Right atrium auricular region (tissue), 2 donors: ENCODE measurements at places on chromosomes 2 and 18. TPM values are rescaled to one million over a fixed set of nuclear protein-coding genes. Genes with fewer than 3 reads are reported as not detected.

DNA sequence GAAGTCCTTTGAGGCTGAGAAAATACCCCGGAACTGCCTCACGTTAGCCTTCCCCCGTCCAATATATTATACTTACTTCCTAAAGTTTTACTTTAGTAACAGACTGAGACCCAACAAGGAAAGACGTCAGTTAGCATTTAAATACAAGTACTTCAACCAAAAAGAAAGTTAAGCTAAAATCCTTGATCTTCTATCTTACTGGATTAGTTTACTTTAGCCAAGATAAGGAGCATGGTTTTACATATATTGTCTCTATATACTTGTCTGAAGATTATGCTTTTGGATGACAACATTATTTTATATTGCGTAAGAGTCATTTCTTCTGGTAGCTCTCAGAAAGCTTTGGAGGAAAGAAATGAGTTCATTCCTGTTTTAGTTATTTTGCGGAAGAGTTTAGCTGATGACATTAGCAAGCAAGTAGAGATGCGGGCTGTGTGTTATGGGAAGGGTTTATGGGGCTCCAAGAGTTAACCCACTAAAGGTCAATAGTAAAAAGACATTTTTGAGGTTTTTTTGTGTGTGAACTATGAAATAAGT lies 532.9 kb downstream of the ZNF516 start:
- DNase-seq, result no peak
- H3K4me3 ChIP-seq, result no peak overlapping the region
- no peaks in the 10 kb centered on the region for H3K27me3 ChIP-seq
- no peaks in the 10 kb centered on the region for H3K4me1 ChIP-seq
- no peak overlapping the region for H3K27ac ChIP-seq
- H3K36me3 ChIP-seq, result no peaks in the 10 kb centered on the region

- H3K4me1 ChIP-seq, result no peaks in the 10 kb centered on the region
- no peaks in the 10 kb centered on the region for H3K36me3 ChIP-seq
- DNase-seq, result no peak
- H3K27me3 ChIP-seq, result no peaks in the 10 kb centered on the region
- H3K4me3 ChIP-seq, result no peak overlapping the region
These were observed 141.2 kb downstream of the RTN4 start for GRCh38 chr2:54909001-54909400.

GRCh38 chr18:73645160-73645715 lies 502.4 kb downstream of the FBXO15 start:
- no peak overlapping the region for H3K27ac ChIP-seq
- H3K27me3 ChIP-seq, result no peaks in the 10 kb centered on the region
- no peak overlapping the region for H3K4me3 ChIP-seq

GRCh38 chr2:212960336-212960735 lies 191.1 kb downstream of the IKZF2 start:
- no peaks in the 10 kb centered on the region for H3K27me3 ChIP-seq
- no peak for DNase-seq
- H3K4me3 ChIP-seq, result no peak overlapping the region
- H3K27ac ChIP-seq, result no peak overlapping the region
- no peaks in the 10 kb centered on the region for H3K4me1 ChIP-seq
- H3K36me3 ChIP-seq, result no peaks in the 10 kb centered on the region

DNA sequence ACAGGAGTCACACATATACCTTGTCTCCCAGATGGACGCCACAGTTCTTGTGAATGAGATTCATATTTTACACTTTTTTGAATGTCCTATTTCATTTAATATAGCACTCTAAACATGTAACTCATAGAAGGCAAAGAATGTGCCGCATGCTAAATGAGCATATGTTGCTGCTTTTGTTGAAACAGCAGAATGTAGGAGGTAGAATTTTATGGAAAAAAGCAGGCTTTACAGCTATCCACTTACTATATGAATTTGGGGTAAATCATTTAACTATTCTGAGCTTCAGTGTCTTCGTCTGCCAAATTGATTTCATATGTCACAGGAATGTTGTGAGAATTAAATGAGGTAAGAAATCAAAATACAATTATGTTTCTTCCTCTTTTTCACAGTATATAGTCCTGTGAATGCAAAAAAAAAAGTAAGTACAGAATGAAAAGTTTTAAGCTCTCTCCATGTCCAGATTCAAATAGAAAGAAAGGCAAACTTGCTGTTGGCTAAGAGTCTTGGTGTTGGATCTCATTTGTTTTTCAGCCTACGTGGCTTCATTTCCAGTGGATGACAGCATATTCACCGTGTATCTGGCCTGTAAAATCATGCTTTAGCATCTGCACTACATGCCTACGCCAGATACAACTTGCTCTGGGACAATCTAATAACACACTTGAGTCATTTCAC lies 154.7 kb upstream of the CNTNAP5 start:
- H3K36me3 ChIP-seq, result no peaks in the 10 kb centered on the region
- H3K4me3 ChIP-seq, result no peak overlapping the region
- no peaks in the 10 kb centered on the region for H3K27me3 ChIP-seq
- no peak for DNase-seq
- H3K27ac ChIP-seq, result no peak overlapping the region

DNA sequence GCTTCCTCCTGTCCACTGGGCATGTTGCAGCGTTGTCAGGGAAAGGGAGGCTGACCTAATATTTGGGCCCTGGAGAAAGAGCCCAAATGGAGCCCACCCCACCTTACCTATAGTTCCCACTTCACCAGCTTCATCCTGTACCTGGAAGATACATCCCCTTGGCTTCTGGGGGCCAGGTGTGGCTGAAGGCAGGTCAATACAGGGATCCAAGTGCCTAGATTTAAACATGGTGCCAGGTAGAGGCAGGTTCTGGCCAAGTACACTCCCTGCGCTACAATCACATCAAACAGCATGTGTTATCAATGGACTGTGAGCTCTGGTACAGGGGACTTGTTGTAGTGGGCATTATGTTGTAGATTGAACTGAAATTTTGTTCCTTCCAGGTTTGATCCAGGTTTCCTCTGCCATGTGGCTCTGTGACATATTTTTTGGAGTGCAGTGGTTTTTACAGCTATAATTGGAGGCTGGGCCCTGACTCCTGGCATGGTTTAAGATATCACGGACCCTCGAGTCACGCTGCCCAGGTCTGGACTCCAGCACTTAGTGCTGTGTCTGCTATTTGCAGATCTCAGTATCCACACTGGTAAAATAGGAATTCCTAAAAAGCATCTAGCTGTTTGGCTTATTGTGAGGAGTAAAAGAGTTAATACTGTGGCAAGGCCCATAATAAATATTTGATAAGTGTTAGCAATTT lies 23.8 kb downstream of the MYCN start:
- H3K4me3 ChIP-seq, result no peak overlapping the region
- H3K4me1 ChIP-seq, result no peaks in the 10 kb centered on the region
- H3K27ac ChIP-seq, result no peak overlapping the region
- no peak for DNase-seq

- no peak for DNase-seq
- no peak overlapping the region for H3K27ac ChIP-seq
- H3K4me1 ChIP-seq, result no peaks in the 10 kb centered on the region
- peaks cover 8% of the 10 kb centered on the region for H3K36me3 ChIP-seq
These were observed 46.3 kb downstream of the TANK start for GRCh38 chr2:161206471-161207032.

DNA sequence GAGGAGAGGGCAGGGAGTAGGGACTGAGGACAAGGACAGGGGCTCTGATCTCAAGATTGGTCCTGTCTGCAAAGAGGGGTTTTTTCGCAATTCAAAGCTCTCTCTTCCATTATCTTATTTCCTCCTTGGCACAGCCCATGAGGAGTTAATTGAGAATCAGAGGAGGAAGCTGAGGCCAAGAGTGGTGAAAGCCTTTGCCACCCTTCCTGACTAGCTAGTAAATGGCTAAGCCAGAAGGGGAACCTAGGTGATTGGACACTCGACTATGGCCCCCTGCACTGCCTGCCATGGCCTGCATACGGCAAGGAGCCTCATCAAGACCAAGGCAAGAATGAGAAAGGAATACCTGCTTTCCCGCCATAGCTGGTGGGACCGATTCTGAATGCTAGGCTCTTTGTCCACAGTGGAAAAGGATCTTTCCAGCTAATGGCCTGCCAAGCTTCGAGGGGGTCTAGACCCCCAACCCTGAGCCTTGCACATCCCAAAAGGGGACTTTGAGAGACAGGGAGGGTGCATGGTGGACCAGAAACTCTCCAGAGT lies 237.9 kb downstream of the HAUS1 start:
- DNase-seq, result no peak
- H3K27me3 ChIP-seq, result no peaks in the 10 kb centered on the region
- no peaks in the 10 kb centered on the region for H3K36me3 ChIP-seq

GRCh38 chr2:180539541-180539940 lies 440.9 kb upstream of the UBE2E3 start:
- DNase-seq, result no peak
- no peaks in the 10 kb centered on the region for H3K4me1 ChIP-seq
- no peaks in the 10 kb centered on the region for H3K36me3 ChIP-seq
- no peaks in the 10 kb centered on the region for H3K27me3 ChIP-seq
- no peak overlapping the region for H3K4me3 ChIP-seq

GRCh38 chr2:138223319-138223718 lies 259.0 kb downstream of the HNMT start:
- no peak overlapping the region for H3K27ac ChIP-seq
- H3K36me3 ChIP-seq, result no peaks in the 10 kb centered on the region
- peaks cover 5% of the 10 kb centered on the region for H3K4me1 ChIP-seq
- no peak overlapping the region for H3K4me3 ChIP-seq
- no peaks in the 10 kb centered on the region for H3K27me3 ChIP-seq
- DNase-seq, result no peak

- H3K4me1 ChIP-seq, result no peaks in the 10 kb centered on the region
- H3K27ac ChIP-seq, result no peak overlapping the region
- H3K27me3 ChIP-seq, result no peaks in the 10 kb centered on the region
These were observed 280.6 kb upstream of the UBE2E3 start for GRCh38 chr2:180699657-180700361.

The PIEZO2 gene
- 0.63 TPM for total RNA-seq

The RESP18 gene
- total RNA-seq, result not detected

DNA sequence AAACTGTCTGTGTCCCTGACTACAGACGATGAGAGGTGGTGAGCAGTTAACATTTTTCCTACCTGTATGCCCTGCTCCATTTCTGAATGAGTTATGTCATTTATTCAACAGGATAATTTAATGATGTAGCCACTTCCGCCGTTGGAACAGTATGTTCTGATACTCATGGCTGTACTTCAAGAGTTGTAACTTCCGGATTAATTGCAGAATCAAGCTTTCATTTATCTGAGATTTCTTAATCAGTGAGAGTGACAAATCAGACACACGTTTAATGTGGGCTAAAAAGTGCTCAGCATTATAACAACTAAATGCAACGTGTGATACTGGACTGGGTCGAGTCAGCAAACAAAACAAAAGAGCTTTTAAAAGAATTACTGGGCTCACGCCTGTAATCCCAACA lies 107.7 kb downstream of the KCTD1 start:
- H3K4me1 ChIP-seq, result no peaks in the 10 kb centered on the region
- no peaks in the 10 kb centered on the region for H3K27me3 ChIP-seq
- H3K36me3 ChIP-seq, result no peaks in the 10 kb centered on the region
- H3K27ac ChIP-seq, result peak overlapping the region; percentile 73

The FOXD4L1 gene
- not detected for total RNA-seq

- H3K27ac ChIP-seq, result no peak overlapping the region
- no peak overlapping the region for H3K4me3 ChIP-seq
- no peaks in the 10 kb centered on the region for H3K27me3 ChIP-seq
- DNase-seq, result no peak
- no peaks in the 10 kb centered on the region for H3K36me3 ChIP-seq
These were observed 129.7 kb upstream of the SIX2 start for GRCh38 chr2:45138904-45139303.

DNA sequence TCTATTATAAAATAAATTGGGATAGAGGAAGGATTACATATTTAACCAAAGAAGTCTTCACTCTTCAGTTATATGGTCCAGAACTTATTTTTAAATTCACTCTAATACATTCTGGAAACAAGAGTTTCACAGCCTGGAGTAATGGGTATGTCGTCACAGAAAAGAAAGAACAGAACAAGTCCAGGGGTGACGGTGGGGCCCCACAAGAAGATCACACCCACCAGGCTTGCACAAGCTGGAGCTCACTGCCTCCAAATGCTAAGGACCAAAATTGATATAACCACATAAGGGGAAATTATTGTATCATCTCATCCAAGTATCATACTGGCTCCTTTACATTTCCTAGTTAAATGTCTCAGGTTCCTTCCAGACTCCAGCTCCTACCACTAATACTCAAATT lies 11.3 kb downstream of the LRPPRC start:
- no peak overlapping the region for H3K4me3 ChIP-seq
- H3K27me3 ChIP-seq, result no peaks in the 10 kb centered on the region
- DNase-seq, result no peak
- no peaks in the 10 kb centered on the region for H3K4me1 ChIP-seq

DNA sequence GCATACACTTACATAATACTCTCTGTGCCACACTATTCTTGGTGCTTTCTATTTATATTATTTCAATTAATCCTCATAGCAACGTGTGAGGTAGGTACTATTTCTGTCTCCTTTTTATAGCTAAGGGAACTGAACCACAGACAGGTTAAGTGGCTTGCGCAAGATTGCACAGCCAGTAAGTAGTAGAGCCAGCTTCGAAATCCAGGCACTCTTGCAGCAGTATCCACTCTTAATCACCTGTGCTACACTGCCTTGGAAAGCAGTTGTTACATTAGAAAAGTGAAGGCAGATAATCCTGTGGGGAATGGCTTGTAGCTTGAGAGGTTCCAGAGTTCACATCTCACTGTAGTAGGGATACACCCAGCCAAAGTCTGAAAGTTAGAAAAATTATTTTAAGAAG lies 198.3 kb downstream of the LDLRAD4 start:
- no peak overlapping the region for H3K4me3 ChIP-seq
- no peak overlapping the region for H3K27ac ChIP-seq
- no peak for DNase-seq
- H3K27me3 ChIP-seq, result no peaks in the 10 kb centered on the region
- H3K36me3 ChIP-seq, result no peaks in the 10 kb centered on the region

- peaks cover 30% of the 10 kb centered on the region for H3K36me3 ChIP-seq
- no peak overlapping the region for H3K27ac ChIP-seq
- no peak overlapping the region for H3K4me3 ChIP-seq
- no peaks in the 10 kb centered on the region for H3K27me3 ChIP-seq
- DNase-seq, result no peak
These were observed 69.4 kb downstream of the ADI1 start for GRCh38 chr2:3449936-3450335.

DNA sequence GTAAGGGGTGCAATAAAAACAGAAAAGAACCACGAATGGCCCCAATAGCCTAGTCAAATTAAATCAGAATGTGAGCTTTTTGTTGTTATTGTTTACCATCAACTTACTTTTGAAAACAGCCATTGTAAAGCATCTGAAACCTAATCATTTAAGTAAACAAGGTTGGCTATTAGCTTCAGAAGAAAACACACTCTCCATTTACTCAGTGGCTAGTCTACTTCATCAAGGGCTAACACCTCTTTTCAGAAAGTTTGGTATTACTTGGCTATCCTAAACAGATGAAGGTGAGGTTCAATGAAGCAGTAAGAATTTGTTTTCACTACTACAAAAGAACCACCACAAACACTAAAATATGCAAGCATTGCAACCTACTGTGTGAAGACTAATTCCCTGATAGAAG lies 398.0 kb downstream of the CDH2 start:
- no peak for DNase-seq
- H3K36me3 ChIP-seq, result no peaks in the 10 kb centered on the region
- H3K4me3 ChIP-seq, result no peak overlapping the region
- no peaks in the 10 kb centered on the region for H3K4me1 ChIP-seq
- H3K27me3 ChIP-seq, result no peaks in the 10 kb centered on the region
- no peak overlapping the region for H3K27ac ChIP-seq
